Muscle of arm (tissue), 14 donors: ENCODE measurements at places on chromosomes 7 and 10. TPM values are rescaled to one million over a fixed set of nuclear protein-coding genes. Genes with fewer than 3 reads are reported as not detected.

SPDYE6 gene
- 5.5 TPM for polyA plus RNA-seq

IL2RA gene
- polyA plus RNA-seq: not detected

ELN gene
- 126 TPM for polyA plus RNA-seq

PPRC1 gene
- polyA plus RNA-seq: 32.1 TPM

PRKCQ gene
- 9.9 TPM for polyA plus RNA-seq

GRCh38 chr7:69095127-69095526, 503.1 kb upstream of the AUTS2 start:
- no peak for DNase-seq

- no peak for DNase-seq
These were observed 52.6 kb upstream of the CYP2C8 start for GRCh38 chr10:95121904-95122303.

DNA sequence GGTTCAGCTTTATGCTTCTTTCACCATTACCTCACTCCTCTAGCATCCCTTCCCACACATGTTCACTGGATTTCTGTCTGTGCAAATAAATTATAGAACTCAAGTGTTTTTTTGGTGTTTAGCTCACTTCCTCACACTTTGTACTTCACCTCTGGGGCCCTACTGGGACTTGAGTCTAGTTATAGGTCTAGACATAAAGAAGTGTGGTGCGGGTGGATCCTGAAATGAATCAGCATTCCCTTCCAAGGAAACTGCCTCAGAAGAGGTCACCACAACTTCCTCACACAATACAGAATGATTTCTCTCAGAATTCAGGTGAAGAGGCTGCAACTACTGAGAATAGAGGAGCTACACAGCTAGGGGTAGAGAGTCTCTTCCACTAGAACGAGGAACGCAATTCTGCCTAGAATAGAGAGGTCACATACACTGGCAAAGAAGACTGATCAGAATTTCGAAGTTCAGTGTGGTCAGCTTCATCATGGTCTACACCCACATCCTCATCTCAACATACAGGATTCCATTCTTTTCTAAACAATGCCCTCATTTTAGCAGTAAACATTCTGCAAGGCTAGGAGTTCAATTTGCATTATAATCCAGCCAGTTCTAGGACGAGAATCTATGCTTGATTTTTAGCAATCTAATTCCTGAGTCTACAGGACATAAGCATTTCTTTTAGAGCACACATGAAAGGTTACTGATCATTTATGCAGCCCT, 938.7 kb upstream of the PHF14 start:
- DNase-seq: no peak

- DNase-seq: no peak
These were observed 4.3 kb upstream of the ELFN1 start for GRCh38 chr7:1665549-1666316.

DNA sequence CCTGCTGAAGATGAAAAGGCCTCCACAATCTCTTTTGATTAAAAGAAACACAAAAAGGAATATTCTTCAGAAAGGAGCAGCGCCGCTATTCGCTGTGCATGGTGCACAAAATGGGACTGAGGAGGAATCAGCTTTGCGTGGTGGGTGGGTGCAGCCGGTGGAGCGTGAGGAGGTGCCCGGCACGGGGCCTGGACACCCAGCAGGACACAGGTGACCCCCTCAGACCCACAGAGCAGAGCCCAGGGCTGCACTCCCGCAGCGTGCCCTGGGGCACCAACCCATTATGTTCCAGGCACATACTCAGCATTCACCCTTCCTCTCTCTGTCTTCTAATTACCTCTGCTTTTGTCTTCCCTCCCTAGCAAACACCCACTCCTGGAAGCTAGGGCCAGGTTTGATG, 238.0 kb upstream of the PPP2R2D start:
- DNase-seq: no peak

DNA sequence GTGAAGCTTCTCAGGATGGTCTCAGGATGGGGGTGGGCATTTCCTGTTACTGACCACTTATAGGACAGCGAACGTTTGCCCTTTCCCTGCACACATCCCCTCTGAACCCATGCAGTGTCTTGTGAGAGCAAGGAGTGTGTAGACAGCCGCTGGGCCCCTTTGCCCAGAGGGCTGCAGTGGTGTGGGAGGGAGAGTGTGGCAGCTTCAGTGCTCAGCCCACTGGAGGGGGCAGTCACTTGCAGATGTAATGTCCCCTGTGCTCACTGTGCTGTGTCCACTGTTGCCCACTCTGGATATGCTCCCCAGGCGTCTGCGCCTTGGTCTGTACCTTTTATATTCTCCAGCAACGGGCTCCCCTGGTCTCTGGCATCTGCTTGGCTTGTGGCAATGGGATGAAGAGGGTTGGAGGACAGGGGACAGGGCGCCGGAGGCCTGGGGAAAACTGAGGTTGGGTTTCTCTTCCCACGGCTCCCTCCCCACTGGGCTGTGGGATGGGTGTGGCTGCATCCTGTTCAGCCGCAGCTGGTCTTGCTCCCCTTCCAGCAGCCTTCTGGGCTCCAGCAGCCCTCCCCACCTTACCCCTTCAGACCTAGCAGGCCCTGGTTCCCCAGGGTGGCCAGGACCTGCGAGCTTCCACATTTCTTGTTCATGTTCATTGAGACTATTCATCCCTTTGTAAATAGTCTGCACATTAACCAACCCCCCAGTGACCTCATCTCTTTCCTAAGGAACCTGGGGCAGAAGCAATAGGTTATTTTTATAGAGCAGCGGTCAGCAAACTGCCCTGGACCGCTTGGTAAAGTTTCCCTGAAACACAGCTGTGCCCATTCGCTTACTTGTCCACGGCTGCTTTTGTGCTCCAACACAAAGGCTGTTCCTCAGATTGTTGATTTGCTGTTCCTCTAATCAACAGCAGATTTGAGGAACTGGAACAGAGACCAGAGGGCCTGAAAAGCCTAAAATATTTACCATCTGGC, 6.1 kb downstream of the ZNF789 start:
- no peak for DNase-seq

GRCh38 chr7:111010798-111011197, 80.1 kb upstream of the LRRN3 start:
- no peak for DNase-seq
